Stimulated activated CD8-positive, alpha-beta memory T cell treated with anti-CD3 and anti-CD28 coated beads, Interleukin-4, amount 100 ng/mL, for 4 hours (primary cell): ENCODE measurements at places on chromosomes 4 and X.

DNA sequence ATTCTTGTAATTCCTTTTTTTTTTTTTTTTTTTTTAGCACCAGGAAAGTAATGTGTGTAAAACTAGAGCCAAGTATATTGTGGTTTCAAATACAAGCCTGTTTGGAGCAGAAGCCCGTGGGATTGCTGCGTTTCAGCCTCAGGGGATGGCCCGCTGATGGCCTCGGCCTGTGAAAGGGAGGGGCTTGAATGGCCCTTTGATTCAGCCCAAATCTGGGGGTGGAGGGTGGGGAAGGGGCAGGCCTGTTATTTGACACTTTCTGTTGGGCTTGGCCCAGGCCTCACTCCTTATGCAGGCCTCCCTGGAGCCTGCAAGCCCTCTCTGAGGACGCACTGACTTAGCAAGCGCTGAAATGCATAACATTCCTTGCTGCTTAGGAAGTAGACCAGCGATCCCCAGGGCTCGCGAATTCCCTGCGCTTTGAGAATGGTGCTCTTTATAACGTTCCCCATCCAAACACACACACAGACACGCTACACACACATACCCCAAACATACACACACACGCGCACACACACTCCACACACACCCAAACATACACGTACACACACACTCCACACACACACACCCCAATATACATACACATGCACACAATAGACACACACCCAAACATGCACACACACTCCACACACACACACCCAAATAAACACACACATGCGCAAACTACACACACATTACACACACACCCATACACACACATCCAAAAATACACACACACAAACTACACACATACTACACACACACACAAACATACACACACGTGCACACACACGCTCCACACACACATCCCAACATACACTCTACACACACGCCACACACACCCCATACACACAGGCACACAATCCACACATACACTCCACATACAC, 29.6 kb downstream of the TLR10 start:
- DNase-seq, result no peak

DNA sequence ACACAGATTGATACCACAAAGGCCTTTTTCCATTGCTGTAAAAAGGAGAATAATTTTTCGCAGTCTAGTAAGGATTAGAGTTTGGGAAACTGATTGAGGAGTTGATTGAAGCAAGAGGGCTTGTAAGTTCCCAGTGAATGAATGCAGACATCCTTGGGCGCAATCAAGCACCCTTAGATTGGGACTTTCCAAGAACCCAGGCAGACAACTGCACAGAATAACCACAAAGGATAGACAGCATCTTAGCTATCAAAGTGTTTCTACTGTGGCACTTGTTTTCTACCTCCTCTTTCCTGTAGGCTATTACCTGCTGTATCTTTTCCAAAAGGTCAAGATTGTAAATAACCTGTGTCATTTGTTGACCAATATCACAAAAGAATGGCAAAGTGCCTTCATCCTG, 2.6 kb downstream of the COX18 start:
- no peak for DNase-seq

- DNase-seq, result no peak
These were observed 23.9 kb upstream of the GATB start for GRCh38 chr4:151784706-151785105.

DNA sequence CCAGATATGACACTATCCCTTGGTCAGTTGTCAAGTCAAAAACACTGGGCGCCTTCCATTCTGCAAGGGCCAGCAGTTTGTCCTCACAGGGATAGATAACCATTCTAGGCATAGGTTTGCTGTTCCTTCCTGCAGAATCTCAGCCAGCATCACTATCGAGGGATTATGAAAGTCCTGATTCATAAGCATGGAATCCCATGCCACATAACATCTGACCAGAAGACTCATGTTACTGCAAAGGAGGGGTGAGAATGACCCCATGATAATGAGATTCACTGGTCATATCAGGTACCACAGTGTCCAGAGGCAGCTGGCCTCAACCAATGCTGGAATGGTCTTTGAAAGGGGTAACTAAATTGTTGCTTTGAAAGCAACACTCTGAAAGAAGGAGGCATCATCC, 84.7 kb downstream of the OTC start:
- DNase-seq, result no peak

DNA sequence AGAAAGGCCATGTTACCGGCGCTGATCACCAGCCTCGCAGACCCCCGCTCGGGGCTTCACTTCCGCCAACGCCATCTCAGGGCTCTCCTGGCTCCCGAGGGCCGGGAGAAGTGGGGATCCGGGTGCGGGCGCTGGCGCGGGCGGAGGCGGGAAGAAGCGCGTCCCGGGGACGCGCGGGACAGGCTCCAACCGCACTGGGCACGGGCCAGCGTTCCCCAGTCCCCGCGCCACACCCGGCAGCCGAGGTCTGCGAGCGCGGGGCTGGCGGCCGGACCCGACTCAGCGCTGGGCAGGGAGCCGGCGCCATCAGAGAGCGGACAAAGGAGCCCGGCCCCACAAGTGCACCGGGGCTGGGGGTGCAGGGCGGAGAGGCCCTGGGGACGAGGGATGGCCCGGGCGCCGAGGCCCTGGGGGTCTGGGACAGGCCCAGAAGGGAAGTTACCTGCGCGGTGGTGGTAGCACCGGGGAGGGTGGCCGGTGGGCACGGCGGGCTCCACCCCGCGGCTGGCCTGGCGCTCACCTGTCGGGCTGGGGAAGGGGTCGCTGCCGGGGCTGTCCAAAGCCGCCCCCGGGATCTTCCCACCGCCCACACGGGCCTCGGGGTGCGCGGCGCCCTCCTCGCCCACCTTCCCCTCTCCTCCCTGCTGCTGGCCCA, 449 bp downstream of the CTPS2 start:
- no peak for DNase-seq

DNA sequence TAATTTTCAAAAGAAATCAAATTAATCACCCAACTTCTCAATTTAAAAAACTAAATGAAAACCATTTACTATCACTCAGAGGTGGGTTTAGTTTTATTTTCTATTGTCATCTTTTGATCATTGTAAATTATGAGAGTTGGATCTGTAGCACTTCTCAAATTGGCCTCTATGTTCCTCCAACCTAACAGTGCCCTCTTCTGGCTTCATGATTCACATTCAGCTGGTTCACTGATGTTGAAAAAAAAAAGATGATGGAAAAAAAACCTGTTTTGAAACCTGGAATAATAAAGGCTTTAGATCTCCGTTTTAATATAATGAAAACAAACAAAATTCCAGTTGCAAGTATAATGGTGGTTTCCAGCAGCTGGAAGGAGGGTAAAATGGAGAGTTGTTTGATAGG, 2.4 kb upstream of the NBDY start:
- no peak for DNase-seq

GRCh38 chr4:151691639-151692442, 69.0 kb downstream of the GATB start:
- no peak for DNase-seq

DNA sequence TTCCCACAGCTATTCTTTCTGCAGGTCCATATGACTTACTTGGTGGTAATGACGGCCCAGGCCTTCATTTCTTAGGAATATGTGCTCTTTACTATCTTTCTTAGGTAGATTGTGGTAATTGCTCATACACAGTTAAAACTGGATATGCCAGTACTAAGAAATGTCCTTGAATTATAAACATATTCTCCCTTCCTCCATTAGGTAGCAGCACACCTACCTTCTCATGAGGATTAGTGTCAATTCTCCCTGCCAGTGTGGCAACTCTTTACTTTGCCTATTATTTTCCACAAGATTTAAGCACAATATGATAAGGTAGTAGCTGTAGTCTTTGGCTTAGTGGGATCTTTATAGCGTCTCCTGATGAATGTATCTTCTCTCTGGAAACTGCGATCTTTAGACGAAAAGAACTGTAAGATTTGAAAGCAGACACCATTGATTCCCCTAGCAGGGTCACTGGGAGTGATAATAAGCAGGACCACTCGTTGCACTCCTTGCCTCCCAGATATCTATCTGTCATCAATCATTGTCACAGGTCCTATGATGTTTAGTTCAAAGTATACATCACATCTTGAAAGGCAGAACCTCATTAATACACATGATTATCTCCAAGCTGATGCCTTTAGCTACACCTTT, 1240.7 kb downstream of the C4orf33 start:
- DNase-seq, result no peak

DNA sequence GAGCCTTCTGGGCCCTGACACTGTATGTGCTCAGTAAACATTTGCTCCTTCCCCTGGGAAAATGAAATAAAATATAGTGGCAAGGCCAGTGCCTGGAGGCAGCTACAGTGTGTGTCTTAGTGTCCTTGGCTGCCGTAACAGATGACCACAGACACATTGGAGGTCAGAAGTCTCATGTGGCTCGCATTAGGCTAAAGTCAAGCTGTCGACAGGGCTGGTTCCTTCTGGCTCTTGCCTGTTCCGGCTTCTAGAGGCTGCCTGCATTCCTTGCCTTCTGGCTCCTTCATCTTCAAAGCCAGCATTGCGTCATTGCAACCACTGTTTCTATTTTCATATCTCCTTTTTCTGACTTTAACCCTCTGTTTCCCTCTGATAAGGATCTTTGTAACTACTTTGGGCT, 83.6 kb upstream of the STX18 start:
- no peak for DNase-seq

GRCh38 chr4:130530505-130530904, 1434.6 kb downstream of the C4orf33 start:
- DNase-seq, result no peak

DNA sequence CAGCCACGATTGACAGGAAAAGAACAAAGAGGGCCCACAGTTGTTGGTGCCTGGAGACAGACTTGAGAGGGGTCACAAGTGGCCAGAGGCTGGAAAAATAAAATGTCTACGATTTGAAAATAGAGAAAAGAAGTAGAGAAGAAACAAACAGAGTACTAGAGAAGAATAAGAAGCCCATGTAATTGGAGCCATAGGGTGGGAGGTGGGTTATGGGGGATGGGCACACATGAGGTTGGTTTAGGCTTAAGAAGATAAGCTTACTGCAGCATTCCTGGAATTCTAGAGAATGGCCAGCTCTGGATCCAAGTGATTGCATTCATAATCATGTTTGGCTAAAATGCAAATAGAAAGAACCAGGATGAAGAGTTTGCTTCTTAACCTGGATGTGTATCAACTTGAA, 210.7 kb downstream of the MAML3 start:
- no peak for DNase-seq

GRCh38 chrX:20147561-20147960, 5.9 kb upstream of the EIF1AX start:
- no peak for DNase-seq

- DNase-seq, result peak; percentile 43
These were observed 81.2 kb downstream of the SPRY1 start for GRCh38 chr4:123477711-123478209.

GRCh38 chr4:102299354-102300107, 45.8 kb downstream of the SLC39A8 start:
- no peak for DNase-seq

GRCh38 chr4:172188248-172188988, 375.2 kb downstream of the GALNTL6 start:
- DNase-seq, result no peak

DNA sequence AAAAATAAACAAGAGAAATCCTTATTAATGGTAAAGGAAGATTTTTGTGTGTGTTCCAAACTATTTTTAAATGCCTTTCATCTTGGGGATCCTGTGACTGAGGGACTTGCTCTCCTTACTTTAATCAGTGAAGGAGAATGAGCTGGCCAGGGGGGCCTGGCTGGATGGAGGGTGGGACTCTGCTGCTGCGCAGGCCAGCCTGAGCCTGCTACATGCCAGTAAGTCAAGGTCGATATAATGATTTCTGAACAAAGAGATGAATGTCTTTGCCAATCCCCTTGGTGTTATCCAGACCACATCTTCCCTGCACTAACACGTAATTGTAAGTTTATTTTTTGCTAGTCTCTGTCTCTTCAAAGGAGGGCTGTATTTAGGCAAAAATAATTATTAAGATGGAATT, 1679.2 kb upstream of the TENM3 start:
- no peak for DNase-seq

DNA sequence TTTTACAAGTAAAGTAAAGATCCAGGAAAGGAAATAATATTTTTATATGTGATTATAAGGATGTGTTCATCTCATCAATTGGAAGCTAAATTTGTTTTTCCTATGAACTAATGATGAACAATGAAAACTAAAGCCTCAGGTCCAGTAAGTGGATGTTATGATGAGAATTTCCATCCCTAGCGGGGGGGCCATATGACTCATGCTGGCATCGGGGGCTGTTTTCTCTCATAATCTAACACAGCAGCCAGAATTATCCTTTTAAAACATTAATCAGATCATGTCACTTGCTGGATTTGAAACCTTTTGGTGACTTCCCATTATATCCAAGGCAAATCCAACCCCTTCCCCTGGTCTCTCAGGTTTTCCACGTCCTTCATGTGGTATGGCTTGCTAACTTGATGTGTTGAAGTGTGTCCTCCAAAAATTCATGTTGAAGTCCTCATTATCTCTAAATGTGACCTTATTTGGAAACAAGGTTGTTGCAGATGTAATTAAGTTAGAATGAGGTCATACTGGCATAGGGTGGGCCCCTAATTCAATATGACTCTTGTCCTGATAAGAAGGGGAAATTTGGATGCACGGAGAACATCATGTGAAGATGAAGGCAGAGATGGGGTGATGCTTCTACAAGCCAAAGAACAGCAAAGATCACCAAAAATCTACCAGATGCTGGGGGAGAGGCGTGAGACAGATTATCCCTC, 96.8 kb downstream of the AKAP4 start:
- DNase-seq, result no peak

DNA sequence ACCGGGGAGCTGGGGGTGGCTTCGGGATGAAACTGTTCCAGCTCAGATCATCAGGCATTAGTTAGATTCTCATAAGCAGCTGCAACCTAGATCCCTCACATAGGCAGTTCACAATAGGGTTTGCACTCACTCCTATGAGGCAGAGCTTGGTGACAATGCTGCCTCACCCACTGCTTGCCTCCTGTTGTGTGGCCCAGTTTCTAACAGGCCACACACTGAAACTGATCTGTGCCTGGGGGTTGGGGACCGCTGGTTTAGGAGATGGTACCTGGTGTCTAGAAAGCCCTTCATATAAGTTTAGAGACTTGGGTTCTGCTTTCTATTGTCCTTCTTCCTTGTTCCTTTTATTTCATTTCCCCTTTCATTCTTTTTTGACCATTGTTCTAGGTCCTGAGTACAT, 234.2 kb downstream of the FRAS1 start:
- DNase-seq, result no peak

DNA sequence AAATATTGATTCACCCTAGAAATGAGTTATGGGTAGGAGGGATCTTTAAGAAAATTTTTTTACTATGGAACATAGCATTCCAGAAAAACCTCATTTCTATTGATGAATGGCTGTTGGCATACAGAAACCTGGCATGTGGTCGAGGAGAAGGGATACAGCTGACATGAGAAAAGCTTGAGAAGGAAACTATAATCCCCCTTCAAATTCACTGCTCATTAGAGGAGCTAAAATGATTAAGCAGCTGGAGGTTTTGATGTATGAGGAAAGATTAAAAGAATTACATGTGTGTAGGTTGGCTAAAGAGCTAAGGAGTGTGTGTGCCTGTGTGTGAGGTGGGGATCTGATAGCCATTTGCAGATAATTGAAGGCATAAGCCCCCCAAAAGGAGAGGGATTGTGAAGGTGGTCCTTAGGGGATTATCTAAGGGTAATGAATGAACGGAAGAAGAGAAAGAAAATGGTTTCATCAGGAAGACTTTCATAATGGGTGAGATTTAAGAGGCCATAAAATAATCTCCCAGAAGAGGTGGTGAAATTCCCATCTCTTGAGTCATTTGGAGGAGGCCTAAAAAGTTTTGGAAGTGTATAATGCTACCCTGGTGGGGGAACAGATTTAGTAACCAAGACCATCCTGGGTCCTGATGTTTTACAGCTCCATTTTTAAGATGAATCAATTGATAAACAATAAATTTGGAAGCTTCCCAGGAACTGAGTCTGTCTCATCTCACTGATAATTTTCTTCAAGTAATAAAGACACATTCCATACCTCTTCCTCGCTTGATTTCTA, 272.0 kb upstream of the HAND2 start:
- DNase-seq, result no peak
